ENCODE measurements at places on chromosomes 7 and 10.

GRCh38 chr10:62996925-62997324, 136.2 kb upstream of the NRBF2 start:
- DNase-seq, result no peak

GRCh38 chr7:33334349-33334748, 205.0 kb downstream of the BBS9 start:
- DNase-seq, result no peak

- DNase-seq, result no peak
These were observed 66.1 kb upstream of the PDZD8 start for GRCh38 chr10:117441361-117441760.

DNA sequence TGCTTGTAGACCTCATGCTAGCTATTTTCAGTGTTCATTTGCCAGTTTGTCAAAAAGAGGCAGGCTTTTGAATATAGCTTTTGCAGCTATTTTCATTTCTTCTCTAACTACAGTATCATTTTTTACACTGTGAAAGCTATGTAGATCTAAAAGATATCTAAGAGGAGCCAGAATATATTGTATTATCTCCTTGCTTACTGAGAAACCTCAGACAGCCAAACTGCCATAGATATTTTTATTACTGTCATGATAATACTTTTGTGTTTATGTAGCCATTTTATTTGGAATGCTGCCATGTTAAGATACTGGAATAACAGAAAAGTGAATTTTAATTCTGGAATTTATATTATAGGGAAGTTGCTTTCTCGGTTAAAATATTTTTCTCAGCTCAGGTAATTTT, 37.2 kb downstream of the ANKIB1 start:
- no peak for DNase-seq

DNA sequence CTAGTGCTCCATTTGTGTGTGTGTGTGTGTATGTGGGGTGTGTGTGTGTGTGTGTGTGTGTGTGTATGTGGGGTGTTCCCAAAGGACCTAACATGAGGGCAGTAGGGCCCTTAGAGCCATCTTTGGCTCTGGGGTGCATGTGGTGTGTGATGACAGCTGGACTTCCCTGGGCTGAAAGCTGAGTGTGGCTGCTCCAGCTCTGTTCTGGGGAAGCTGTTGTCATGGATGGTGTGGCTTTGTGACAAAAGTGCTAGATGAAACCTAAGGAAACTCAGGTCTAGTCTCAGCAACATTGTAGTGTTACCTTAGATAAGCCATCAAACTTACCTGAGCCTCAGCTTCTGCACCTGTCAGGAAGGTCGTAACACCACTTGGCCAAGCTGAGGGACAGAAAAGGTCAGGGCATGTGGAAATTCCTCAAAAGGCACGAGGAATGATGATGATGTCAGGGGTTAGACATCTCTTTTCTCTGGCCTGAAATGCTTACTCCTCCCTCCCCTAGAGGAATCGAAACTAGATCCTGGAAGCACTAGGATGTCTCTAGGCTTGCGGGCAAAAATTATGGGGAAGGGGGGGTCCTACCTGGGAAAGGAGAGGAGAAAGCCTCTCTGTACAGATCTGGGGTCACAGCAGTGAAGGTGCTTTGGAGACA, 115.4 kb downstream of the RPS24 start:
- DNase-seq, result no peak

- no peak for DNase-seq
These were observed 705.6 kb upstream of the GHITM start for GRCh38 chr10:83433705-83434104.

GRCh38 chr7:128791121-128791971, at the start of gene CCDC136:
TSS of gene CCDC136 (plus strand) at chr7:128791968. CDS start at chr7:128792412, 444 bp downstream.
- DNase-seq, result no peak

DNA sequence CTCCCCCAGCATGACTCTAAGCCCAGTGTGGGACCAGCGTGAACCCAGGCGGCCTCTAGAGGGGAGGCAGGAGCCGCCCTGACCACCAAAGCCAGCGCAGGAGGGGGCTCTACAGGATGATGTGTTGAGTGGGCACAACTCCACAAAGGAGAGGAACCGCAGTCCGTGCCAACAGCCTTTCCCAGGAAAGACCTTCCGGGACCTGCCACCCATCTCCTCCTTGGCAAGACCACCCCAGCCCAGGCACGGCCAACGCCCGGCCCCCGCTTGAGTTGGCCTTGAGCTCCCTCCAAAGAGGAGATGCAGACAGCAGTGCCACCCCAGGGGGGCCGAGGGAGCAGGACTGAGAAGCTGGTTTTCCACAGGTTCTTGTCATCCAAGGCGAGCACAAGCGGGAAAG, 38.9 kb downstream of the PTPRN2 start:
- DNase-seq, result no peak

- DNase-seq, result no peak
These were observed 22.3 kb downstream of the MAP3K8 start for GRCh38 chr10:30456266-30456665.

- DNase-seq, result peak; percentile 57
These were observed 3.2 kb upstream of the MRPS24 start for GRCh38 chr7:43872406-43873110.

GRCh38 chr10:12978891-12979290, 22.6 kb downstream of the CCDC3 start:
- DNase-seq, result no peak

DNA sequence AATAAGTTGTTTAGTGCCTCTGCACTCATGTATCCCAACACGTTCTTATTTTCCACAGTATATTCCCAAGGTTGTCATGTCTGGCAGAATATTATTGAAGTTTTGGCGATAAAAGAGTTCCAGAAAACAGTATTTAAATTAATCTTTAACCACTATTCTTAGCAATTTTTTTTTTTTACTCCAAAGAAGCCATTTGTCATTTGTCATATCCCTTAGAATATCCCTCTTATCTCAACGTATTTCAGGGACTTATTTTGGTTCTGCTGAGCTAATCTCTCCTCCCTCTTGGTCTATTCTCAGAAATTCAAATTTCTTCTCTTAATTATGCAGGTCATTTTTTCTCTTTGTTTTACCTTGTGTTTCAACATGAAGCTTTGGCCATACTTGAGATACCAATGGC, 643.4 kb downstream of the ANKRD7 start:
- no peak for DNase-seq

GRCh38 chr7:106367664-106368063, 82.9 kb upstream of the NAMPT start:
- DNase-seq, result no peak

DNA sequence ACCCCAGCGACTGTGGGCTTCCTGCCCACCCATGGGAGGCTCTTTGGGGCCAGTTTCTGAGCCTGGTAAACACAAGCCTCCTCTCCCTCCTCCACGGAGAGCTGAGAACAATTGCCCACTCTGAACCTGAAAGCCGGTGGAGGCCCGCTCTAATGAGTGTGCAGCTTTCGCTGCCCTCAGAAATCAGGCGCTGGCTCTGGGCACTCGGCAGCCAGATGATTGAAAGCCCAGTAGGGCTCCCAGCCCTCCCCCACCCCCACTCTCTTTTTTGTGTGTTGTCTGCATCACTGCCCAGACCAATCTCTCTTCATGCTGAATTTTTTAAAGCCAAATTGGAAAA, 438.9 kb downstream of the RPS24 start:
- no peak for DNase-seq

DNA sequence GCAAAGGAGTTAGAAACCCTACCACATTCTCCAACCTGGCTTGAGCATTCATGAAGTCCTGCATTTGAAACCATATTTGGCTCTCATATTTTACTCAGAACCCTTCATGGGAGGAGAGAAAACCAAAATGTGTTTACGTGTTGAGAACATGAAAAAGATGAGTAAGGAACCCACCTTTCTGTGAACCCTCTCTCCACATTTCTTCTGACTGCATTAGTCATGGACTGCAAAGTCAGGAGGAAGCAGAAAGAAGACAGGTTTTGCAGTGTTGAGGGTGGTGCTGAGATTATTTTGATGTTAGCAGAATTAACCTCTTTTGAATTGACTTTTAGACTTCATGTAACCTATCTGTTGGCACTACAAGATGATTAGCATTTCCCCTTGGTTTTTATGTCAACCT, 4.9 kb downstream of the IFIT1B start:
- DNase-seq, result no peak

GRCh38 chr7:125241548-125241947, 311.9 kb upstream of the POT1 start:
- no peak for DNase-seq

DNA sequence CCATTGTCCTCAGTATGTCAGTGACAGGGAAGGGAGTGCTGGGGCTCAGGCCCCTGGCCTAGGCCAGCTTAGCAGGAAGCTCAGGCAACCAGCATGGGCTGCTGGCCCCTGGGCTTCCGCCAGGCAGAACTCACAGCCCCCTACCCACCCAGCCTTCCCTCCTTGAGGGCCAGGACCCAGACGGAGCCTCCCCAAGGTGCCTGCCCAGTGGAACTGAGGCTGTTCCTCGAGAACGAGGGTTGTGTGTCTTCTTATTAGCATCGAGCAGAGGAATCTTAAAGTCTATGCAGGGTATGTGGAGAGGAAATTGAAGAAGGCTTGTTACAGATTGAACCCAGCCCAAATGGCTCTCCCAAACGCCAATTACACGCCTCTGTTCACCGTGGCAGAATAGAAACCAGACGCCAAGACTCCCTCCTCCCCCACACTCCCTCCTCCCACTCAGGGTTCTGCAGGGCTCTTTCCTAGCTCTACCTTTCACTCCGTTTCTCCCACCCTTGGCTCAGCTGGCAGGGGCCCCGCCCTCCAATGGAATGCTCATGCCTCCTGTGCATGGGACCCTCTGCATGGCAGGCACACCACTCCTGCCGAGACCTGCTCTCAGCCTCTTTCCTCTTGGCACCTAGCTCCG, 134.4 kb downstream of the ZMIZ1 start:
- no peak for DNase-seq

DNA sequence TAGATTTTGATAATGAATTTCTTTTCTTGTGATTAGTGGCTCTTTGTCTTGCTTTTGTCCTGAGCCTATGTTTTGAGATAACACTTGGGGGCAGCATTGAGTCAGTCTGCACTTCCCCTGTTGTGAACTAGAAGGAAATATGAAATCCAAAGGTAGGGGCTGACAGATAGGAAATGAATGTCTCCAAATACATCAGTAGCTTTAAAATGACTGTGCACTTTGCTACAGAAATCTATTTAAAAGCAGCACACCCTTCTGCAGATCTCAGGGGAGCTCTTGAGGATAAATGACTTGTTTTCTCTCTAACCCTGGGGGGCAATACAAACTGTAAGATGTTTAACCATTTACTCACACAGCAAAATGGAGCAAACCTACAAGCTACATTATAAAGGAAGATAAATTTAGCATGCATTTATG, 176.0 kb upstream of the MYO3A start:
- DNase-seq, result no peak
